ENCODE measurements at places on chromosomes 3 and 15.

DNA sequence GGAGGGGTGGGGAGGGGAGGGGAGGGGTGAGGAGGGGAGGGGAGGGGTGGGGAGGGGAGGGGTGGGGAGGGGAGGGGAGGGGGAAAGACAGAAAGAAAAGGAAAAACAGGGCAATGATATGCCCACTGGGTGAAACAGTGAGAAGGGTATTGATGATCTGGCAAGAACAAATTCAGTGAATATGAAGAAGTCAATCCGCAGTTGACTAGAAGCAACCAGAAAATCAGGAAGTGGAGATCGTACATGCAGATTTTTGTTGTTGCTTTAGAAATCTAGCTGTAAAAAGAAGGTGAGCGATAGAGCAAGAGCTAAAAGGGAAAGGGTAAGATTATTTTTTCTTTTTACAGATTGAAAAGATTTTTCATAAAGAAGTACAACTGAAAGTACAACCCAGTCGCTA is 47.6 kb upstream of the ARF4 start:
- no peak for DNase-seq

DNA sequence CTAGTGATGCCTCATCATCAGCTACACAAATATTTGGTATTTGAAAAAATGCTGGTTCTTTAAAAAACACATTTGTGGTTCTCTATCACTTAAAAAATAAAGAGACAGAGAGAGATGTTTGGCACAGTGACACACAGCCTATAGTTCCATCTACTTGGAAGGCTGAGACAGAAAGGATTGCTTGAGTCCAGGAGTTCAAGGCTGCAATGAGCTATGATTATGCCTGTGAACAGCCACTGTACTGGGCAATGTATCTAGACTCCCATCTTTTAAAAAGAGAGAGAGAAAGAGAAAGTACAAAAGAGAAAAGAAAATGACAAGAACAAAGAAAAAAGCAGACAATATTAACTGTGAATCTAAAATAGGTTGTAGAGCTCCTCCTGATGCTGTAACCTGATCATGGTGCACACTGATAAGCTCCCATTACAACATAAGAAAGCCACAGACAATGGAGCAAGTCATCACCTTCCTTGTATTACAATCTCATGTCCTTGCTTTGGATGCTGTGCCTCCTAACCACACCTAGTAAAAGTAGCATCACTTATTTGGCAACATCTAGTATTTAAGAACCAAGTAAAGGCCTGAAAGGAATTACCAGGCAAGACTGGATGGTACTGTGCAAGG is 31.7 kb upstream of the MAP4 start:
- no peak for DNase-seq

GRCh38 chr3:82561784-82562183 is 800.3 kb upstream of the GBE1 start:
- no peak for DNase-seq

DNA sequence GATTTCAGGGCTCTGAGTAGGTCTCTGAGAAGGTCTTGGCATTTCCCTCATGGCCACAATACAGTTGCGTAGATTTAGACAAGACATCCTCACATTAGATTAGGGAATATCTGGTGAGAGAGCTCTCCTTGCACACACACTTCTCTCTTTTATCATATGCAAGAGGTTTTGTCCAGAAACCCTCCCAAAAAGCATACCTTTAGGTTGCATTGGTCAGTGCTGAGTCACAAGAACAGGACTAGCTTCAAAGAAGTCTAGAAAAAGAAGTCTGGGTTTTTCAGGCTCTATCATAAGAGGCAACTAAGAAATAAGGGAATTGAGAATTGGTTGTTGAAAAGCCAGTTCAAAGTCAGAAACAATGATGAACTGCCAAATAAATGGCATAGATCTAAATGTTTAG is 40.1 kb upstream of the MITF start:
- DNase-seq: no peak

GRCh38 chr3:66133853-66134445 is 86.9 kb upstream of the SLC25A26 start:
- DNase-seq: no peak

- no peak for DNase-seq
Observed at GRCh38 chr3:133989936-133990702, 39.6 kb downstream of the SLCO2A1 start.

- no peak for DNase-seq
Observed at GRCh38 chr15:85120351-85121113, 138.9 kb downstream of the PDE8A start.

DNA sequence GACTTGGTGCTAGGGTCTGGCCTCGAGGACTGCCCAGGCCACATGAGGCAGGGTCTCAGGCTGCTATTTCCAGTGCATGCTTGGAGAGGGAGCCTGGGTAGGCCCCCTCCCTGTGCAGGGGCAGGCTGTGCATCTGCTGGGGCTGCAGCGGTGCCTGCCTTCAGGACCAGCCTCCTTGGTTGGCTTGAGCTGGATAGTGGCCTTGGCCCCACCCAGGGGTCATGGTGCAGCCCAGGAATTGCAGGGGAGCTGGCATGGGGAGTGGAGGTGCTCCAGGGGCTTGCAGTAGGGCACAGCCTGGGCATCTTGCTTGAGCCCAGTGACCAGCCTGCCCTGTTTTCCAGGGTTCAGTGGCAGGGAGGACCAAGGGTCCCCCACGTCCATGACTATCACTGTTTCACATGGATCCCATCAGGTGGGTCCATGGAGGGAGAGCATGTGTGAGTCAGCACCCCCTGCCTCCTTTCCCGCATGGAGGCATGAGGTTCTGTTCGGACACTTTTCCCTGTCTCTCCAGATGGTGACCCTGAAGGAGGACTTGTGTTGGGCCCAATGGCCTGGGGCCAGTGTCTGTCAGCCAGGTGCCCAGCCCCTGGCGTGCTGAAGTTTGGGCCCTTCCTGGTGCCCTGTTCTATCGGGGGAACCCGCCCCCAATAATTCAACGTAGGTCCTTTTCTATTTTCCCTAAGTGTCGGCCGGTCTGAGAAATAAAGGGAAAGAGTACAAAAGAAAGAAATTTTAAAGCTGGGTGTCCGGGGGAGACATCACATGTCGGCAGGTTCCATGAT is 218.6 kb downstream of the SNRPN start:
- no peak for DNase-seq

GRCh38 chr3:50248387-50248786 is 12.4 kb downstream of the GNAI2 start:
- DNase-seq: no peak

DNA sequence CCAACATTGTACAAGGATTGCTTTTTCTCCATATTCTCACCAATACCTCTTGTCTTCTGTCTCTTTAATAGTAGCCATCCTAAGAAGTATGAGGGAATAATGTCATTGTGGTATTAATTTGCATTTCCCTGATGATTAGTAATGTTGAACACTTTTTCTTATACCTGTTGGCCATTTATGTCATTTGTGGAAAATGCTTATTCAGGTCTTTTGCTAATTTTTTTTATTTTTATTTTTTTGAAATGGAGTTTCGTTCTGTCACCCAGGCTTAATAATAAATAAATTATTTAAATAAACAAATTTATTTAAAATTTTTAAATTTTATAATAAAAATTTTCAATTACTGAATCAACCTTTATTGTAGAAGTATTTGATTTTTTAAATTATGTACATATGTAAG is 37.1 kb downstream of the REC114 start:
- DNase-seq: no peak

DNA sequence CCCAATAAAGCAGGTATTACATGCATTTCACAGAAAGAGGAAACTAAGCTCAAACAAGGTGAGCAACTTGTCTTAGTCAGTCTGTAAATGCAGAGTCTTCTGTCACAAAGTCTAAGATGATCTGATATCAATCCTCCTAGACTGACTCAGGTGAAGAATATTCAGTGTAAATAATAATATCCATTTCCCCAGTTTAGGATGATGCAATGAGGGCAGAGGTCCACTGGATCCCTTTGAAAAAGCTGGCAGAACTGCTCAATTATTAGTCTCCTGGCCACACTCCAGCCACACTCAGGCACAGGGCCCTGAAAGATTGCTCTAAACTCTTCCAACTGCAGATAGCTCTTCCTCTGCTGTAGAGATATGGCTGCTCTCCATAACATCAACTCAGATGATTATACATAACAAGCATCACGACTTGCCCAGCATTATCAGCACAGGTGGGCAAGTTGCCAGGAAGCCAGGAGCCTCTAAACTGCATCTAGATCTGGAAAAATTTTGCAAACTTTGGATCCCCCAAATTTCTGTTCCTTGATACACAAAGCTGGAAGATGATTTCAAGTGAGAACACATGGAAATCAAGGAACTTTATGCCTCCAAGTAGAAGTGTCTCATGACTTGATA is 129.8 kb upstream of the CPNE4 start:
- no peak for DNase-seq

GRCh38 chr15:48913141-48913540 is 35.2 kb downstream of the EID1 start:
- DNase-seq: no peak

DNA sequence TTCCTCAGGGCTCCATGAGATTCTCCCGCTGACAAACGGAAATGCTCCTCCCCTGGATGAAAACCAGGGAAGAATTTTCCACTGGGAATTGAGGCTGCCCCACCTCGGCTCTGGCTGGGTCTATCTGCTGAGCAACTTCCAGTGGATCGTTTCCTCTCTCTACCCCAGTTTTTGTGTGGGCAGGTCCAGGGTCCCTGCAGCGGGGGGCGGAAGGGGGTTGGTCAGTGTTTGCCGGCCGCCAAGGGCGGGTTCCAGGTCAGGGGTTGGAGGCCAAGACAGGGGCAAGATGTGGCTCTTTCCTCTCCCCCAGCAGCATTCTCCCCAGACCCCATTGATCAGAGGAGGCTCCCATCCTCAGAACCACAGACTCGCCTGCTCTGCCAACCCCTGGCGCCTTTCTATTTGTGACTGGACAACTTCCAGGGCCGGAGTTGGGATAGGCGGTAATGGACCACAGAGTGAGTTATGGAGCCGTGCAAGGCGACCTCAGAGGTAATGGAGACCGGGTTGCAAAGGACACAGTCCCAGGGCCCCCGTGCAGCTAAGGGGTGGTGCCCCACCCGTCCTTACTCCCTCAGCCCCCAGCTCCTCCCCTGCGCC is 92.2 kb downstream of the WNT7A start:
- no peak for DNase-seq

GRCh38 chr3:16928386-16929132 is 43.8 kb downstream of the PLCL2 start:
- DNase-seq: no peak

DNA sequence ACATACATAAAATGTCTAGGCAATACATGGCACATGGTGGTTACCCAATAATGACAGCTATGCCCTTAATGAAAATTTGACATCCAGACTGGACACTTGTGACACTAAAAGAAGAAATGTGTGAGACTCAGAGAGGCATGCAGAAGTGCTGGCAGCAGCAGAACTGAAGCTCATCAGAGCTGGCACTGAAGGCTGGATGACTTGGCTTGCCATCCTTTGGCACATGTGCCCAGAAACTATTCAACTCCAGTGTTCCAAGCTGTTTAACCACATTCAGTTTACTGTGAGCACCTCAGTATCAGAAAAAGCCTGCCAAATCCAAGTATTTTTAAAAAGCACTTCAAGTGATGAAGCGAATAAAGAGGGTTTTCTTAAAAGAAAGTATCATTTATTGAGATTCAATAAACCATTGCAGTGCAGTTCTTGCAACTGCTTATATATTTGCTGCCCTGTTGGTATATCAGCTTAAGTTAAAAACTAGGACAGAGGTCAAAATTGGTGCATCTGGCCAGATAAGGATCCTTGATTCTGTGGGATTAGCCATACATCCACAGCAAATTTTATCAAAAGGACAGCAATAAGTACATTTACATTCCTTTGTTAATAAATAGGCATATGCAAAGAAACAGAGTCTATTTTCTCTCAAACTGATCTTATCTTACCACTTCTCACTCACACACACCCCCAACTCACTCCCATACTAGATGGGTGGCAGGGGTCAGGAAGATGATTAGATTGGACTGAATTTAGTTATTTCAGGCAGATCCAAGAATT is 15.8 kb downstream of the IGSF11 start:
- no peak for DNase-seq

DNA sequence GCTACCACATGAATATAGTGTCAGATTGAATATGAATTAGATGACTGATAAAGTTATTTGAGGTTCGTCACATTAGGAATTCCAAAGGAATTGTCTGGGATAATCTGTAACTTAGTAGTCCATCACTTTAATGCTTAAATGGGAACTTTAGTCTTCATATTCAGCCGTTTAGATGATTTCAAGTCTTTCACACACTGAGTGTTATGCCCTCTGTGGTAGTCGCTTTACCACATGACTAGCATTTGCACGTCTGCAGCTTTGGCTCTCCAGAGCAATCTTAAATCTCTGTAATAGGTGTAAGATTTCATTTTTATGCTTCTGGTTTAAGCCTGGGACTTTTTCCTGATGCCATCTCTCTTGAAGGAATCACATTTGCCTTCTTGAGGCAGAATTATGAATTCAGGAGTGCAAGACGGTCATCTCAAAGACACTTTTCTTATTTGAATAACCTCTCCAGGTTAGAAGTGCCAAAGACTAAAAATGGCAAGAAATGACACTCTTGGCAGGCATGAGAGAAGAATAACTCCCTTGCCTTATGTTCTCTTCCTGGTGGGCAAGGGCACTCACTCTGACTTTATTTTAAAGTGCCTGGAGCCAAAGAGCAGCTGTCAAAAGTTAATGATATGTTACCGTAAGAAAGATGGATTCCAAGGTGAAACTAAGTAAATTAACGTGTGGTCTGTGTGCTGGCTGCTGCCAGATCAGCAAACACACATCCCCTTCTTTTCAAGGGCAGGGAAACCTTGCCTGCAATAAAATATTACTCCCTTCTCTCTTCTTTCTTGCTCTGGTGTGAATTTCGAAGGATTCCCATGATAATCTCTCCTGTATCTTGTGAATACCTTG is 153.3 kb downstream of the B3GALNT1 start:
- DNase-seq: no peak

GRCh38 chr3:165254812-165255211 is 58.6 kb upstream of the SLITRK3 start:
- no peak for DNase-seq

DNA sequence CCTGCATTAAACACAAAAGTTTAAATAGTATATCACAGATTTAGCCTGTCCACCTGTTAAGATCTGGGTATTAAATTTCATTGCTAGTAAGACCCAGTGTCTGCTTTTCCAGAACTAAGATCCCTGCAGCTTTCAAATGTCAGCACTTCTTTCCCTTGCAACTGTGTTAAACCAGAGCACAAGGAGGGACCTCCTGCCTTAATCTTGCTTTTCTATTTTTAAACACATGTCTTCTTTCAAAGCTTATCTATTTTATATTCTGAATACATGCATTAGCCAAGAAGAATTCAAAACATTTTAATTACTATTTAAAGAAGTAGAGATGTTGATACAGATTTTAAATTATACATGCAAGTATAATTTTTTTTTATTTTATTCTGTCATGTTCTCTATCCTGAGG is 315.1 kb downstream of the ARPP21 start:
- DNase-seq: no peak

DNA sequence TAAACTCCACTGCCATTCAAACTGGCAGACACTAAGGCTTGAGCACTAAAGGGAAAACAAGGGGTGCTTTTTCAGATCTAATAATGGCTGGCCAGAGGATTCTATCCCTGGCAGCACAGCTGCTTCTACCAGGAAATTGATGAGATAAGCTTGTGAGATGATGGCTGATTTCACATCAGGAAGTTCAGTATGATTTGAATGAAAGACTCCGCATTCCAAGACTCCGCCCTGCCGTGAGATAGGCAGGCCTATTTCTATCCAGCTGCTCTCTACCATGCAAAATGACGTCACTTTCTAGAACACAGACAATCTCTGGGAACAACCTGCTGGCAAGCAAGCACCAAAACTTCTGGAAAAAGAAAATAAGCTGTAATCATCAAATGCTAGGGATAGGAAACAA is 171.8 kb downstream of the WDR76 start:
- DNase-seq: no peak

GRCh38 chr15:79923079-79923514 is 26.3 kb upstream of the MTHFS start:
- DNase-seq: no peak

- no peak for DNase-seq
Observed at GRCh38 chr15:69071260-69071659, 56.8 kb downstream of the NOX5 start.

Measured in thoracic aorta (tissue), 2 donors.